Foreskin fibroblast (primary cell): ENCODE measurements at places on chromosomes 1 and 21.

- DNase-seq = no peak
Observed at GRCh38 chr1:230589951-230590350, 52.3 kb upstream of the COG2 start.

GRCh38 chr1:31571340-31572295 is 4.7 kb upstream of the TINAGL1 start:
- DNase-seq = no peak

GRCh38 chr1:19388980-19389379 is 76.9 kb downstream of the SLC66A1 start:
- DNase-seq = no peak

GRCh38 chr1:241696815-241697639 is 44.9 kb downstream of the WDR64 start:
- DNase-seq = no peak

GRCh38 chr1:153795330-153795837 is 20.2 kb downstream of the SLC27A3 start:
- no peak for DNase-seq

DNA sequence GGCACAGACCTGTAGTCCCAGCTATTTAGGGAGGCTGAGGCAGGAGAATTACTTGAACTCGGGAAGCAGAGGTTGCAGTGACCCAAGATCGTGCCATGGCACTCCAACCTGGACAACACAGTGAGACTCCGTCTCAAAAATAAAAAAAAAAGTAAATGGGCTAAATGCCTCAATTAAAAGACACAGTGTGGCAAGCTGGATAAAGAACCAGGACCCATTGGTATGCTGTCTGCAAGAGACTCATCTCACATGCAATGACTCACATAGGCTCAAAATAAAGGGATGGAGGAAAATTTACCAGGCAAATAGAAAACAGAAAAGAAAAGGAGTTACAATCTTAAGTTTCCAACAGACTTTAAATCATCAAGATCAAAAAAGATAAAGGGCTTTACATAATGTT is 40.3 kb downstream of the ACBD6 start:
- peak; percentile 7 for DNase-seq

- no peak for DNase-seq
Observed at GRCh38 chr1:230833511-230833910, 34.8 kb downstream of the C1orf198 start.

DNA sequence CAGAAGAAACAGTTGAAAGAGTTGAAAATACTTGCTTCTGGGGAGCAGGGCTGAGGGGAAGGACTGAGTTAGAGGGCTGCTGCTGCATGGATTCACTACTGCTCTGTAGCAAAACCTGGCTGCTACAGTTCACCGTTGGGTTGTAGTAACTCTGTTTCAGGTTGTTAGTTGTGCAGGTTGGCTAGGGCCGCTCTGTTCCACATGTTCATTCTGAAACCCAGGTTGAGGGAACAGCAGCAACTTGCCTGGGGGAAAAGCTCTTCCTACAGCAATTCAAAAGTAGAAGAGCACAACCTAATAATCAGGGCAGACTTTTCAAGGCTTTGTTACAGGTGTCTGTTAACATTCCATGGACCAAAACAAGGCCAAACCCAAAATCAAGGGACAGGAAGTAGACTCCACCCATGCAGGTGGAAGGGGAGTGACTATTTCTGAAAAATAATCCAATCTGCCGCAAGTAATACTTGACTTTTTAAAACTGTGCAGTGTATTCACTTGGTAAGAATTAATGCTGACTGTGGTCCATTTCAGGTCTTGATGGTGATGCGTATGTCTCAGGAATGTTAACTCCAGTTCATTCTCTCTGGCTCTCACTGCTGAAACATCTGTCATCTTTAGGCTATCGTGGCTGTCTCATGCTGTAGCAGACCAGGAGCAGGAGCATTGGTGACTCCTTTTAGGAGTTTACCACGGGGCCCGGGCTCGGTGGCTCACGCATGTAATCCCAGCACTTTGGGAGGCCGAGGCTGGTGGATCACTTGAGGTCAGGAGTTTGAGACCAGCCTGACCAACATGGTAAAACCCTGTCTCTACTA is 5.1 kb upstream of the PARK7 start:
- DNase-seq = peak; percentile 79

GRCh38 chr1:42700006-42700405 is 17.8 kb downstream of the YBX1 start:
- no peak for DNase-seq

GRCh38 chr1:55420929-55421716 is 206.0 kb upstream of the USP24 start:
- DNase-seq = peak; percentile 81

GRCh38 chr1:115469703-115470476 is 131.8 kb upstream of the NGF start:
- DNase-seq = no peak

DNA sequence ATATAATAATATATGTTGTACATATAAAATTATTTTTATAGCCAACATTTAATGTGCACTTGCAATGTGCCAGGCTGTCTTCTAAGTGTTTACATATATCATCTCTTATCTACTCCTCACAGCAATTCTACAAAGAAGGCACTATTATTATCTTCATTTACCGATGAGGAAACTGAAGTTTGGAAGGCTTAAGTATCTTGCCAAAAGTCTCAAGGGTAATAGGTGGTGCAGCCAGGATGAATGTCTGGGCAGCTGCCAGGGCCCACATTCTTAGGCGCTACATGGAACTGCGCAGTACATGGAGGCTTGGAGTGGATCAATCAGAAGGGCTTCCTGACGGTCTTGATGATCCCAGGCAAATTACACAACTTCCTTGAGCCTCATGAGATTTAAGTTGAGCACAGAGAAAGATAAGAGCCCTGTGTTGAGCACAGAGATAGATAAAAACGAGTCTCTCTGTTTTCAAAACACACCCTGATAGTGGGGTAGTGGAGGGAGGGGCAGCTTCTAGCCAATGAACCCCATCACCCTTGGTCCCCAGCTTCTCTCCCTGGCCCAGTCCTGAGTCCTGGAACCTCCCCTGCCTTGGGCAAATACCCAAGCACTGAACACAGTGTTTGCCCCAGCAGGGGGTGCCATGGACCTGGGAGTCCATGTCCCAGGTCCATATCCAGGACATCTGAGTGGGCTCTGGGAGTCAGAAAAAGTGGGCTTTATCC is 9.2 kb downstream of the POU3F1 start:
- no peak for DNase-seq

DNA sequence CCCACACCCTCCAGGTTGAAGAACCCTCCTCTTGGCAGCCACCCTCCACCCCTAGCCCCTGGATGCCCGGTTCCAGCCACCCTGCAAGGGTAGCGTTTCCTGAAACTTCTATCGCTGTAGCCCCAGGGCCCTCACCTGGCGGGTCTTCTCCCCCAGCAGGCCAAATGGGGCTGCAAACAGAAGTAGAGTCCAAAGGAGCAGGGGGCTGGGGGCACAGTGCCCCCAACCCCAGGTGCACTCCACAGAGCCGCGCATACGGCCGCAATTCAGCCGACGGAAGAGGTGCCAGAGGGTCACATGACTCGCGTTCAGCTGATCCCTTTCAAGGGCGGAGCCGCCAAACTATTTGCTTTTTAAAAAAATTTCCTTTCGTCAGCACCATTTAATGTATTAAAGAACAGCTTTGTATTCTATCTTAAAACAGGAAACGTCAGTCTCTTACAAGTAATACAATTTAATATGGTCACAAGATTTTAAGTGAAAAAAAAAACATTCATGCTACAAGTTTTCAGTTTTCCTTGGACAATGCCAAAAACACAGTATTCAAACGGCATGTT is at the start of gene GLMP:
TSS of gene GLMP (minus strand) at position 289 of the 557 bp plus-strand sequence. CDS start at position 255, 34 bp downstream.
- DNase-seq = peak; percentile 85

- DNase-seq = no peak
Observed at GRCh38 chr1:16124377-16125087, 31.3 kb downstream of the EPHA2 start.

GRCh38 chr21:44709426-44710293 is 1.7 kb downstream of the TSPEAR start:
- DNase-seq = no peak

- no peak for DNase-seq
Observed at GRCh38 chr1:210347112-210347511, 18.4 kb downstream of the HHAT start.

- DNase-seq = peak; percentile 38
Observed at GRCh38 chr1:227764019-227764391, 28.8 kb downstream of the SNAP47 start.

DNA sequence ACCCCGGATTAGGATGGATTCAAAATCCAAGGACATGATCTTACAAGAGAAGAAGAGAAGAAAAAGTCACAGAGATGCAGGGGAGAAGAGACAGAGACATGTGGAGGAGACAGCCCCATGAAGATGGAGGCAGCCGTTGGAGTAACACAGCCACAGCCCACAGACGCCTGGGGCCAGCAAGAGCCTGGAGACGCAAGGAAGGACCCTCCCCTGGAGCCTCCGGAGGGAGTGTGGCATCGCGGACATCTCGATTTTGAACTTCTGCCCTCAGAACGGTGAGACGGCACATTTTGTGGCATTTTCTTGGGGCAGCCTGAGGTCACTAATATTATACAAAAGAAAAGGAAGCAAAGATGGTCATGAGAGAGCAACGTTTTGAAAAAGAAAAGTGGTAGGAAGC is 28.8 kb downstream of the ABCG1 start:
- DNase-seq = no peak

- DNase-seq = no peak
Observed at GRCh38 chr1:38059635-38060250, 13.2 kb upstream of the POU3F1 start.

- peak; percentile 14 for DNase-seq
Observed at GRCh38 chr1:107273515-107273914, 132.7 kb downstream of the NTNG1 start.

DNA sequence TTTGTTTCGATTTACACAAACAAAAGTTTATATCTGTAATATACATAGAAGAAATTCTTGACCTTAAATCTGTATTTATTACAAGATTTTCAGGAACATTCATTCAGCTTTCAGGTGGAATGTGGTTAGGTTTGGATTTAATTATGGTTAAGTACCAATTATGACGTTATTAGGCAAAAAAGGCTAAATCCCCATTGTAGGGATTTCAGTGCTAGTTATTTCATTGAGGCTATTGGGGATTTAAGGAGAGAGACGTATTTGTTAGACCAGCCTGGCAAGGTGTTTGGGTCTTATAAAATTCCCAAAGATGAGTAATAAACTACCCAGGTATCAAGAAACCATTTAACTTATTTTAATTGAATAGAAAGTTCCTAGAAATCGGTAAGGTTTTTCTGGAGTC is 26.0 kb downstream of the PRKAA2 start:
- no peak for DNase-seq

DNA sequence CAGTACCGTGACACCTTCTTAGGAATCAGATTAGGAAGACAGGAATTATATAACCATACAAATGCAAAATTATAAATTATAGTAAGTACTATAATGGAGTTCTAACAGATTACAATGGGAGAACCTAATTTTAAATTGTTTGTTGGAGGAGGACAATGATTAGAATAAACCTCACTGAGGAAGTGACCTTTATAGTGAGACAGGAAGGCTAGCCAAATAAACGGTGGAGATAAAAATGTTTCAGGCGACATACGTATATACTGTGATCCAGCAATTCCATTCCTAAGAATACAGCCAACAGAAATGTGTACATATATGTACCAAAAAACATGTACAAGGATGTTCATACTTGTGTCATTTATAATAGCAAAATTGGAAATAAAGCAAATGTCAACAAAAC is 15.2 kb downstream of the SYNJ1 start:
- DNase-seq = no peak

GRCh38 chr1:14740016-14740415 is 141.5 kb downstream of the KAZN start:
- no peak for DNase-seq

- no peak for DNase-seq
Observed at GRCh38 chr1:26081267-26082019, 14.0 kb upstream of the TRIM63 start.

- DNase-seq = peak; percentile 84
Observed at GRCh38 chr1:218480137-218480536, 135.0 kb downstream of the TGFB2 start.

DNA sequence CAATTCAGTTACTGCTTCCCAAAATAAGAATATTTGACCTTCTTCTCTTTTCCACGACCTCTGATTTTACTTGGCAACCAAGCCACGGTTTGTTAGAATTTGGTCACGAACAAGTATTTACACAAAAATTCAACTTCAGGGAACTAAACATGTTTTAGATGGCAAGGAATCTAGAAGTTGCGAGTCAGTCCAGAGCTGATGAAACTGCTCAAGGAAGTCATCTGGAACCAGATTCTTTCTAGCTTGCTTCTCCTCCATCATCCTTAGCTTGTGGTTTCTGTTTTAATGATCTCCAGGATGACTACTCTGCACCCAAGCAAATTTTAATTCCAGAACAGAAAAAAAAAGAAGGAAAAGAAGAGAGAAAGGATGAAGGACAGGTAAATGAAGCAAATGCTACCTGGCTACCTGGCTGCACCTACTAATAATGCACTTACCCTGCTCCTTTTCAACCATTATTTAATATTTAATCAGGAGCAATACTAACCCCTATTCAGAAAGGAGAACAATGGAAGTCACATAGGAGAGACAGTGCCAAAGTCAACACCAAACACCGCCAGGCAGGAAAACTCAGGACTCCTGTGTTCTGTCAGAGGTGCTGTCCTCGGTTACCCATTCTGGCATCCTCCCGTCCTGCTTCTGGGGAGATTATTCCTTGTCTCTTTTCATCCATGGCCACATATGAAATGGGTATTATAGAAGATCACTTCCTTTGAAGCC is 54.2 kb upstream of the RGS7 start:
- DNase-seq = peak; percentile 69
